RCC 7860 (cell line): ENCODE measurements at places on chromosomes 4 and X.

GRCh38 chr4:103424853-103425252, 226.7 kb upstream of the CENPE start:
- no peak for DNase-seq

- DNase-seq, result no peak
Measured at GRCh38 chrX:136146614-136147314, 569 bp upstream of the FHL1 start.

- DNase-seq, result no peak
Measured at GRCh38 chrX:109464231-109464630, 17.7 kb downstream of the GUCY2F start.

GRCh38 chr4:123298261-123298660, 98.3 kb upstream of the SPRY1 start:
- DNase-seq, result no peak

DNA sequence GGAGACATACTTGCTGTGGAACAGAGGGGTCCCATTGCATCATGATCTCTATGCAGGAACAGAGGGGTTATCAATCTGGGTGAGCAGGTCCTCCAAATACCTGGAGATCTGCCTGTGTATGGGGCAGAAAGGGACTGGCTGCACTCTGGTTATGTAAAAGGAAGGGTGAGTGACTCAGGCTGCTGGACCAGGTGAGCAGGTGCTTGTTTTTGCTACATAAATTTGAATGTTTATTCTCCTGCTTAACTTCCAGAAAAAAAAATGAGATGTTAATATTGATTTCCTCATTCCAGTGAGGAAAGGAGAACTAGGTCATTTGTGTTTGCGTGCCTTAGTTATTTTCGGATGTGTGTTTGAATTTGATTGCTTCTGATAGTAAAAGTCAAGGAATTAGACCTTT, 225.8 kb upstream of the TRAM1L1 start:
- DNase-seq, result no peak

GRCh38 chr4:70158576-70158975, 4.5 kb downstream of the PRR27 start:
- DNase-seq, result no peak

- DNase-seq, result no peak
Measured at GRCh38 chr4:119672938-119673337, 44.3 kb upstream of the PDE5A start.

DNA sequence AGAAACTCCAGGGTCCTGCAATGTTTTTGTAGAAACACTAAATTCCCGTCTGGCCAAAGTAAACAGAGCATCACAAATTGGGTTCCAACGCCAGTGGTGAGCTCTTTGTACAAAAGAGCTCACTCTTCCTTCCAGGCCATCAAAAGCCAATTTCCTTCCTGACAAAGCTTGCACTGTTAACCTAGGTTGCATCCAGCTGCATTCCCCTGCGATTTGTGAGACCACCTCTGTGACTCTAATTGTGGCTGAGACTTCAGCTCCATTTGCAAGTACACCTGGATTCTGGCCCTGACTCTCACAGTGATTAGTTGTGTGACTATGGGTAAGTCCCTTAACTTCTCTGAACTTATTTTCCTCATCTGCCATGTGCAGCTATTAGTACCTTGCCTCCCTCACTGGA, 212.5 kb upstream of the CXorf66 start:
- DNase-seq, result no peak

DNA sequence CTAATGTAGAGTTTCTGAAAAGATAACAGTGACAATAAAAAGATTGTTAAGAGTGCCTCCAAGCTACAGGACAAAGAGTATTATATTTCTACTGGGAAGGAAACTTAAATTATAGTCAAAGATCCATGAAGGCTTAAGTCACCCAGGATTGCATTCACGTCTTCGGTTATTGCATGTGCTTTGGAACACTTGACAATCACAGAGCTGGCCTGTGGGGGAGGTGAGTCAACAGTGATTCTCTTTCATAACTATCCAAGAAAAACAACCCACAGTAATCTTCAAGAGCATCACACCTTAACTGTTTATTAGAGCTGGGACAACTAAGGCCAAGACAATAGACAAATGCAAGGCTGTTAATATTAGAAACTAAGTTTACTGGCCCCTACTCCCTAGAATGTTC, 40.3 kb downstream of the PDGFC start:
- peak; percentile 26 for DNase-seq

DNA sequence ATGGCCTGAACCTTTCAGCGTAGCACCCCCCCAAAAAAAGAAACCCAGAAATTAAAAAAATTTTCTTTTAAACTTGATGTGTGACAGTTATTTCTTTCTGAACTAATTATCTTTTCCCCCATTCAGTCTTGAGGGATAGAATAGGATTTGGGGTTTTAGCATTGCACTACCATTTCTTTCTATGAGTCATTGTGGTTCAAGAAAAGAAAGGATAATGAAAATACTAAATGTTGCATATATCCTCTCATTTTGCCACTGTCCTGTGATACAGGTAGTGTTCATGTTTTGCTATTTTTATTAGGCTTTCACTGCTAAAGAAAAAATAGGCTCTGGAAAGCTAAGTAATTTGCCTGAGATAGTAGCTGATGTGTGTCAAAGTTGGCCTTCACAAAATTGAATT, 39.4 kb upstream of the DCK start:
- no peak for DNase-seq

DNA sequence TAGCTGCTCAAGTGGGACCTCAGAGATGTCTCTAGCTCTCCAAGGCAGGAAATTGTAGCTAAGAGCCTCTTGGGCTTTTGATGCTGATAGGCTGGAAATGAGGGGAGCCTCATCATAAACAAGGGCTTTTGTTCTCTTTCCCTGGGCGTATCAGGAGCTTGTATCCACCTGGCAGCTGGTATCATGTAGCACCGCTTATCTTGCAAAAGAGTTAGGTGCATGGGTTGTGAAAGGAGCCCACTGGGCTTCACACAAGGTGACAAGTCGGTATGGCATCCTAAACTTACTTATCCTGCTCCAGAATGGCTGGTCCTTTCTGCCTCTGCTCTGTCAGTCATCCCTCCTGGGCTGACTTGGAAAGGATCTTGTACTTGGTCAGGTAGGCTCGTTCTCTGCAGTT, 565.8 kb downstream of the GRXCR1 start:
- DNase-seq, result no peak

GRCh38 chr4:14883166-14883565, 119.1 kb upstream of the CPEB2 start:
- no peak for DNase-seq

- no peak for DNase-seq
Measured at GRCh38 chrX:15437724-15438123, 53.5 kb upstream of the VEGFD start.

- DNase-seq, result no peak
Measured at GRCh38 chr4:54109241-54110018, 9.5 kb downstream of the GSX2 start.
